Fibroblast of gingiva (primary cell): ENCODE measurements at places on chromosomes 12 and 14.

DNA sequence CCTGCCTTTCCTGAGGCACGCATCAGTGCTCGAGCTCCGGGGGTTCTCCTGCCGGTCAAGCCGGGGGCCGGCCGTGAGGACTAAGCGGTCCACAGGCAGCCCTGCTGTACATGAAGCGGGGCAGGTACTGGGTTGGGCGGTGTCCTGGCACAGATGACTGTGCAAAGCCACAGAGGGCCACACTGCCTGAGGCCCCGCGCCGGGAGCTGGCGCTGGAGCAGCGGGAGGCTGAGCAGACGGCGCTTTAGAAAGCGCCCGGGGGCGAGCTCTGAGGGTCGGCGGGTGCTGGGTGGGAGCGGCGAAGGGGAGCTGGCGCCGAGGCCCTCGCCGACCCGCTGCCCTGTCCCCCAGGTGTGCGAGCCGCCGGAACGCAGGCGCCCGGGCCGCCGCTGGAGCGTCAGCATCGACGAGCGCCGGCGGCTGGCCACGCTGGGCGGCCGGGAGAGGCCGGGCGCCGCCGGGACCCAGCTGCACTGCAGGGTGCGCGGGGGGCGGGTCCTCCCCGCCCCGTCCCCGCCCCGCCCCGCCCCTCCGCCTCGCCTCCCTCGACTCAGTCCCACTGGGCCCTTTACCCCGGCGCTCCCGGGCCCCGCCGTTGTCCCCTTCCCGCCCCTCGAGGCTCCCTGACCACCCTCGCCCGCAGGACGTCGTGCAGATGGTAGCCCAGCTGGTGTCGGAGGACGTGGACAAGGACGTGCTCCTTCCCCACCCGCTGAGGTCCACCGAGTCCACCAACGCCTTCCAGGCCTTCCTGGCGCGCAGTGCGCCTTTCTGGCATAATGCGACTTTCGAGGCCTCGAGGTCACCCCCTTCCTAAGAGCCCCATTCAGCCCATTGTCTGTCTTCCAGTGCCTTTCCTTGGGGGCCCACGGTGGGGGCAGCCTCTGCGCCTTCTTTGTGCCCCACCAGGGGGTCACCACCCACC lies 8.3 kb upstream of the MTA1 start:
- peak; percentile 27 for DNase-seq

DNA sequence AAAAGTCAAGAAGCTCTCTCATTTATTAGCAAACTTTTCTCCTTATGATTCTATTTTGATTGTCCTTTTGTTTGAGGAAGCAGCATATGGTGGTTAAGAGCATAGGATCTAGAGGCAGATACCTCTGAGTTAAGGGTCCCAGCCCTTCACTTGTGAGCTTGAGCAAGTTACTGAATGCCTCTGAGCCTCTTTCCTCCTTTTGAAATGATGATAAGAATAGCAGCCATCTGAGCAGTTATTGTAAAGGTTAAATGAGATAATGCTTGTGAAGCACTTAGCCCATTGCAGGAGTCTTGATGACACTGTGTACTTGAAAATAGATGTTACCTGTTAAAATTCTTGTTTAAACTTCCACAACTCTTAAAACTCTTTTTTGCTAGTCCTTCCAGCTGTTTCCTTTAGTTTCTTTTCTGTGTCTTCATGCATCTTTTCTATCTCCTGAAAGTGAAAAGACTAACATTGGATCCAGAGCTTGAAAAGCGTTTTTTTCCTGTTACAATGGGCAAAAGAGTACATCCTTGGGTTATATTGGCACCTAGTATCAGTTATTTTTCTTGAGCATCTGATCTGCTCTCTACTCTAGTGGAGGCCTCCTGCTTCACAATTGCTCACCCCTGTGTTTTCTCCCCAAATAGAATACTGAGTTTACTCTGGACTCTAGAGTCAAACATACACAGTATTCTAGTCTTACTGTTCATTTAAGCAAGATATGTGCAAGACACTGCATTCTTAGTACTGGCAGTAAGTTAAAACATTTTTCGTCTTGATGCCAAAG lies 3.1 kb downstream of the HIF1A start:
- no peak for DNase-seq

DNA sequence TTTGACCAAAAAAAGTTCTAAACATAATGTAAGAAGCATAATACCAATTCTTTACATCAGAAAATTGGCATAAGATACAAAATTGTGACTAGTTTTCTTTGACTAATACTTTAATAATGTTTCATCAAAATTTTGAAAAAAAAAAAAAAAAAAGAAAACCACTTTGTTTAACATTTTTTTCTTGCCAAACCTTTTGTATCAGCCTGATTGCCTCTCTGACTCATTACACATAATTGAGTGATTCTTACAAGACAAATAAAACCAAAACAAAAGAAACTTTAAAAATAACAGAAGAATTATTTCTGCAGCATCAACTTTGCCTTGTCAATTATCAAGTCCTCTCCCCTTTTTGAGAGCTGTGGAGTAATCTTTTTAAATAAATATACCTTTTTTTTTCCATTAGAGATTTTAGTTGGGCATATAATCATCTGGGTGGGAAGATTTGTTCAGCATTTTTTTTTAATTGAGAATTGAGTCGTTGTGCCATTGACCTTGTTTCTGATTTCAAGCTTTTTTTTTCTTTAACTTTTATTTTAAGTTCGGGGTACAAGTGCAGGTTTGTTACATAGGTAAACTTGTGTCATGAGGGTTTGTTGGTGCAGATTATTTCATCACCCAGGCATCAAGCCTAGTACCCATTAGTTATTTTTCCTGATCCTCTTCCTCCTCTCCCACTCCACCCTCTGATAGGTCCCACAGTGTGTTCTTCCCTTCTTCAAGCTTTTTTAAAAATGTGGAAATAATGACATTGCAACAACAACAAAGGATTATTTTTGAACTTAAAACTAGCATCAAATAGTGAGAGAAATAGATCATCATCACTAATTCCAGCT lies 45.8 kb upstream of the HMGA2 start:
- peak; percentile 57 for DNase-seq

DNA sequence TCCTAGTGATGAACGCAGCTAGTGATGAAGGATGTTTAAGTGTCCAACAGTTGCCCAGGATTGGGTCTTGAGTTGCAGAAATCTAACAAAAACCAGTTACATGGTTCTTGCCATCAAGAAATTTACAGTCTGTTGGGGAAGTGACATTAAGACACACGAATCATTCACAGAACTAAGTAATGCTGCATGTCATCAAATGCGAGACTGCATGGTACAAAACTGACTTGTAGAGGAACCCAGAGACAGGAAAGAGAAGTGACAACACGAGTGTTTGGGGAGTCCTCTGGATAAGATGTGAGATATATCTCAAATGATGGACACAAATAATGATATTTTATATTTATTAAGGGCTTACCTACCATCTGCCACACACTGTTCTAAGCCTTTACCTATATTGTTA lies 6.1 kb upstream of the SYNE3 start:
- DNase-seq, result no peak

GRCh38 chr12:94875525-94875924 lies 128.0 kb downstream of the NDUFA12 start:
- no peak for DNase-seq
